ENCODE measurements at places on chromosomes 16 and 17.
A peak's percentile ranks its signal among the peaks of the same experiment; 100 is the strongest.

- DNase-seq = peak; percentile 72
Measured at GRCh38 chr17:4463818-4464476, 30.2 kb downstream of the SPNS3 start.

DNA sequence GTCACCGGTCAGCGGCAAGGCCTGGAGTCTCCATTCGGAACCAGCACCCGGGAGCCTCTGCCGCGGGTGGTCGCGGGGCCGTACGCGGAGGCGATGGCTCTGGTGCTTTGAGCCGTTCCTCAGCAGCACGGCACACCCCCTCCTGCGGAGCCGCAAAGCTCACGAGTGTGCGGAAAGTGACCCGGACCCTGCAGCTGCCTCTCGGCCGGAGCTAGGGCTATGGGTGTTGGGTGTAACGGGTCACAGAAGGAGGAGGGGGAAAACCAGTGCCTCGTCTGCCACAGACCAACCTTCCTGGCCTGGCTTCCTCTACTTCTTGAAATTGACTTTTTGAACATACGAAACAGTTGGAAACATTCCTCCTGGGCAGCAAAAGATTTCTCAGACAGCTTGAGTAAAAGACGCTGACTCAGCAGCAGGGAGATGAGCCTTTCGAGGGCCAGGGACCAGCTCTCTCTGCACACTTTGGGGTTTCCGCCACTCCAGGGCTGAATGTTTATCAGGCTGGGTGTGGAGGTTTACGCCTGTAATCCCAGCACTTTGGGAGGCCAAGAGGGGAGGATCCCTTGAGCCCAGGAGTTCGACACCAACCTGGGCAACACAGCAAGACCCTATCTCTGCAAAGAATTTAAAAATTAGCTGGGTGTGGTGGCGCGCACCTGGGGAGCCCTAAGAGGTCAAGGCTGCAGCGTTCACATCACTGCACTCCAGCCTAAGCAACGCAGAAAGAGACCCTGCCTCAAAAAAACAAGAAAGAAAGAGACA is 26.4 kb upstream of the PITPNA start:
- no peak for DNase-seq

- no peak for DNase-seq
Measured at GRCh38 chr16:87628940-87629339, 26.6 kb downstream of the JPH3 start.

- DNase-seq = no peak
Measured at GRCh38 chr16:65313936-65314626, 192.2 kb upstream of the CDH11 start.

DNA sequence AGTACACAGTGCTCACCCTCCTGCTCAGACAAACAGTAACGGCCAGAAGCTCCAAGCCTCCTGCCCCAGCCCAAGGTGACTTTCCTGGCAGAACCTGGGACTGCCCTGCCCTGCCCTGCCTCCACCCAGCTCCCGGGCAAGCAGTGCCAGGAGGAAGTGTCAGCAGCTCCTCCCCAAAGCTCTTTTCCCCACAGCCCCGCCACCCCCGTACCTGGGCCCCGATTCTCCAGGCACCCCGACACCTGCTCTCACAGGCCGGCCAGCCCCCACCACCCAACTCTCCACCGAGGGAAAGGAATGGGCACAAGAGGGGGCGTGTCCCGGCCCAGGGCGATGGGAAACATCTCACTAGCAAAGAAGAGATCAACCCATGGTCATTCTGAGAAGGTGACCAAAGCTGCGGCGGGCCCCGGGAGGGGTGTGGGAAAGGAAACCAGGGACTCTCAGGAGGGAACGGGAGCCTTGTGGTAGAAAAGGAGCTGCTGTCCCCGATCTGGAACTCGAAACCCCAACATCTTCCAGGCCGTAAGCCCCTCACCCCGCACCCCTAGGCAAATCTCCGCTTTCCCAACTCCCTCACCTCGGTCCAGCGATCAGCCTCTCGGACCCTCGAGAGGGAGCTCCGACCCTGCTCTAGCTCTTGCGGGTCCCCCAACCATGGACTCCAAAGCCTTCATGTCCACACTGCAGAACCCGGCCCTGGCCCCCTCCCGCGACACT is 1.2 kb downstream of the BCAR1 start:
- no peak for DNase-seq

GRCh38 chr17:65936013-65936412 is 255.9 kb downstream of the CEP112 start:
- DNase-seq = no peak

DNA sequence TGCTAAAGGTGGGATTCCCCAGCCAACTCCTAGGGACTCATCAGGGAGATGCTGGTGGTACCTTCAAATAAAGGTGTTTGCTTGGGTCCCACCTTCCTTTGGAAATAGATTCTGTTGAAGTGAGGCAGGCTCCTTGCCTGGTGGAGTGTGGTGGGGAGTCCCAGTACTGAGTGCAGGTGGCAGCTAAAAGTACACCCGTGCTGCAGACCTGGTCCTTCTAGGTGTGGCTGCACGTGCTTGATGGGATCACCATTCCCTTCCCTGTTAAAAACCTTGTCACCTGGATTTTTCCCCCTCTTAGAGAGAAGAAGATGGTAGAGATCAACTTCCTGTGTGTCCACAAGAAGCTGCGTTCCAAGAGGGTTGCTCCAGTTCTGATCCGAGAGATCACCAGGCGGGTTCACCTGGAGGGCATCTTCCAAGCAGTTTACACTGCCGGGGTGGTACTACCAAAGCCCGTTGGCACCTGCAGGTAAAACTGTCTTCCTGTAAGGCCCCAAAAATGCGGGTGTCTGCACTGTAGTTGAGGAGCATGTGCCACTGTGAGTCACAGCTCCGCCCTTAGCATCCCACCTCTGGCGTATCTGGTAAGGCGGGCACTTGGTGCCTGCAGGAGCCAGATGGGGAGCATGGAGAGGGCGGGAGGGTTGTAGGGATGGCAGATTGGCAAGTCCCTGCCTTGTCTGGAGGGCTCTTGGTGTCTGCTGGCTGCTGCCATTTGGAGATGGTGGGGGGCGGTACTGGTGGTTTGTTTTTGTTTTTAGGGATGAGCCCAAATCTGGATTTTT is 34.0 kb downstream of the PLCD3 start:
- DNase-seq = no peak

- no peak for DNase-seq
Measured at GRCh38 chr16:72458035-72458434, 286.1 kb upstream of the PMFBP1 start.

- no peak for DNase-seq
Measured at GRCh38 chr16:61968242-61969076, 67.8 kb downstream of the CDH8 start.

DNA sequence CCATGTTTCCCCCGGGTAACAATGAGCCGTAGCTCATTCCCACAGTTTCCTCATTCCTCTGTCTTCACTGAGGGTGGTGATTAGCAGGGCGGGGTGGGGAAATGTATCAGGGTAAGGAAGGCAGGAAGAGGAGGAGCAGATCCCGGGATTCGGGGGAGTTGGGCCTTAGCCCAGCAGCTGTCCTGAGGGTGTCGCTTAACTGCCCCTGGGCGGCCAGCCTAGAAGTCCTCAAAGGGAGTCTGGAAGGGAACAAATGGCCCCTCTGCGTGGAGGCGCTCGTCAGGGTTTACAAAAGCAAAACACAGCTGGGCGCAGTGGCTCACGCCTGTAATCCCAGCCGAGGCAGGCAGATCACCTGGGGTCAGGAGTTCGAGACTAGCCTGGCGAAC is 14.3 kb downstream of the MLYCD start:
- DNase-seq = no peak

DNA sequence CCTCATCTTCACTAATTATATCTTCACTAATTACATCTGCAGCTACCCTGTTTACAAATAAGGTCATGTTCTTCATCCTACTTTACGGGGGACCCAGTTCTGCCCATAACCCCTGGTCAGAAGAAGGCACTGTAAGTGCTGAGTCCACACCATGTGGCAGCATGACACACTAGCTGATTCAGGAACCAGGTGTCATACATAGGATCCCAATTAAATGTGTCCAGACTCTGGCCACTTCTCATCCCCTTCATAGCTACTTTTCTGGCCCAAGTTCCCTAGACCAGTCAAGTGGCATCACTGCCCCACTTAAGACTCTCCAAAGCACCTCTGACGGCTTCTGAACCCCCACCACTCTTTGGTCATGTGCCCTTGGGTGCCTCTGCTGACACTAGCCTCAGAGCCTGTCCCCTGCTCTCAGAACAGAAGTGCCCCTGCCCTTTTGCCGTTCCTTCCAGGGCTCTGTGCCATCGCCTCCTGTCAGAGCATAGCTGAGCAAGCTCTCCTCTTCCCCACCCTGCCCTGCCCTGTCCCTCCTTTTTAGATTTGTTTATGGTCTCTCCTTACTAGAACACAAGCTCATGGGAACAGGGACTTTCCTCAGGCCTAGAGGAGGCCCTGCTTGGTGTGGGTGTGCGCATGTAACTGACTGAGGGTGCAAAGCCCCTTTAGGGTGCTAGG is 61.1 kb downstream of the B9D1 start:
- no peak for DNase-seq

GRCh38 chr16:6573577-6573976 is 759.1 kb upstream of the RBFOX1 start:
- no peak for DNase-seq

DNA sequence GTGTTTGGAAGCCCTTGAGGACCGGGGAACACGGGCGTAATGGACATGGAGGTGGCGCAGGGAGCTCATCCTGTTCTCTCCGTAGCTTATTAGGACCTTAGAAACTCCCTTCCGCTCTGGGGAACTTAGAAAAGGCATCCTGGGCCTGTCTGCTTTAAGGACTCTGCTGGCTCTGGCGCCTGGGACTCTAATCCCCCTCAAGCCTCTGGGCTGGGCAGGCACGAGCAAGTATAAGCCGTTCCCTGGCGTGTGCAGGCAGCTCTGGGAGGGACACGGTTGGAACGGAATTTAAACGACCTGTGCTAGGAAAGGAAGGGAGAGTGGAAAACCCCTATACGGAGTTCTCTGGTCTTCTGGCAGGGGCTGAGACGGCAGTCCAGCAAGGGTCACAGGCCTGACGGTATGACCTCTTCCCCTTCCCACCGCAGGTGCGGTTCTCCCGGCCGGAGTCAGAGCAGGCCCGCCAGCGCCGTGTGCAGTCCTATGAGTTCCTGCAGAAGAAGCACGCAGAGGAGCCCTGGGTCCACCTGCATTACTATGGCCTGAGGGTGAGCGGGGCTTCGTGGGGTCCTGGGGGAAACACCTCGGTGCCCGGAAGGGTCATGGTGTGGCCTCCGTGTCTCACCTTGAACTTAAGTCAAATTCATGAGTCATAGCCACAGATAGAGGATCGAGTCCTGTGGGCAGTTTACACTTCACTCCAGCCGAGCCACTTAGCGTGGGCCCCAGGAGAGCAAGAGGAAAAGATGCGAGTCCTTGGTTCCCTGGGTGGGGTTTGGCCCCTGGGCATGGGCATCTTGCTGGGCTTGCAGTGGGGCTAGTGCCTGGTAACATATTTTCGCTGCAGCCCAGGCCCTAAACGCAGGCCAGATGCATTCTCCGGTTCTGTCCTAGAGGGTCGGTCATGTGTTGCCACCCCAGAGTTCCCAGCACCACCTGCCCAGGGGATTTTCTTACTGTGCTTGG is 17.7 kb downstream of the POLR3E start:
- no peak for DNase-seq

- no peak for DNase-seq
Measured at GRCh38 chr17:44568945-44569858, 11.9 kb downstream of the FZD2 start.

- peak; percentile 76 for DNase-seq
Measured at GRCh38 chr17:67800495-67800928, 24.8 kb upstream of the BPTF start.

DNA sequence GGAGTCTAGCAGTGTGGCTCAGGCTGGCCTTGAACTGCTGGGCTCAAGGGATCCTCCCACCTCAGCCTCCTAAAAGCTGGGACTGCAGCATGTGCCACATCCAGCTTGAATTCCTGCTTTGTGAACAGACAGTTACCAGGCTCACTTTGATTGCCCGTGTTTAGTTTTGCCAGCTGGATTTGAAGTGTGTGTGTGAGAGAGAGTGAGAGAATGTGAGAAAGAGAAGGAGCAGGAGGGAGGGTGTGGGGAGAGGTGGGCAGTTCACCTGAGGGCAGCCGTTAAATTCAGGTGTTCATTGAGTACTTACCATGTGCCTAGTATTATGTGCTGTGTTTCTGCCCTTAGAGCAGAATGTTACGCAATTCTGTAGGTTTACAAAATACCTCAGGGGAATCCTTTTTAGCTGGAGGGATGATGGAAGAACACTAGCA is 4.7 kb downstream of the DUSP14 start:
- DNase-seq = no peak

DNA sequence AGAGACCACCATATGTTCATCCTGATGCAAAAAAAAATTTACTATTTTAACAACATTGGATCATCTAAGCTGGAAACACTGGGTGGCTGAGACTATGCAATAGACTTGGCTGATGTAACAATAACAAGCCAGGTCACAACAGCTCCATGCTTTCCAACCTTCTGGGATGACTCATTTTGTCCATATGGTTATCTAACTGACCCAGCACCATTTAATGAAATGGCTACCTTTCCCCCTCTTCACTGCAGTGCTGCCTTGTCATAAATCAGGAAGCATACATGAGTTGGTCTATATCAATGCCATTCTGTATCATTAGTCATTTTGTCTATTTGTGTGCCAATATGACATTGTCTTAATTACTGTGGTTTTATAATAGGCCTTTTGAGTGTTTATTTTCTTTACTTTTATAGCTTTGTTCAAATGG is 217.6 kb upstream of the KCNJ16 start:
- DNase-seq = no peak

- peak; percentile 66 for DNase-seq
Measured at GRCh38 chr17:38572669-38573365, 32.9 kb downstream of the SRCIN1 start.

DNA sequence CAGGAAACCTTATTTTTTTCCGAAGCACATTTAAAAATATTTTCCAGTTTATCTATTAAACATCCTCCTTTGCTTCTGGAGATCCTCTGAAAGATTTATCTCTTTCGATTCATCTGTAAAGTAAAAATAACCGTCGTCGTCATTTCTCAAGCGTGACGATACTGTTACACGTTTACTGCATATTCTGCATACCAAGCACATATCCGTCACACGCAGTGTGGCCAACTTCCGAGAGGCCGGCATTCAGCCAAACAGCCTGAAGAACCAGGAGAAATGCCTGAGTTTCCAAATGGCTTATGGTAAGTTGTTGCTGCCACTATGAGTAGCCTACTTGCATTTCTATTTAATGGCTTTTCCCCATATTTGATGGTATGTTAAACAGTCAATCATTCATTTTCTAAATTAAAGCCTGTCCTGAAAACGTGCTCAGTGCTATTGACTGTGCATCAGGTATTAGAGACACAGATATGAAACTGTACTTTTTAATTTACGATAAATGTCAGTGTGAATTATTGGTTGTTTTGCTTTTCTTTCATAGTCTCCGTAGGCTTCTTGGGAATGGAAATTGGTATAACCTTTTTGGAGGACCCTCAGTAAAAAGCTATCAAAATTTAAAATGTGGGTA is 275.7 kb downstream of the WWOX start:
- no peak for DNase-seq

GRCh38 chr16:14464192-14464591 is 165.9 kb downstream of the PARN start:
- no peak for DNase-seq

- DNase-seq = no peak
Measured at GRCh38 chr17:38906460-38907228, 18.8 kb upstream of the LASP1NB start.

- no peak for DNase-seq
Measured at GRCh38 chr17:4953451-4953961, 2.6 kb downstream of the ENO3 start.
